Activated naive CD4-positive, alpha-beta T cell treated with anti-CD3 and anti-CD28 coated beads, Interleukin-2, amount 10 ng/mL, durations not matched to agents 5 hours and 36 hours (primary cell): ENCODE measurements at places on chromosomes 1 and 21. TPM values are rescaled to one million over a fixed set of nuclear protein-coding genes. Genes with fewer than 3 reads are reported as not detected.

SLC16A4 gene
- total RNA-seq, result 0.39 TPM

OR11L1 gene
- total RNA-seq, result not detected

DENND2C gene
- total RNA-seq, result 0.23 TPM

TEDDM1 gene
- not detected for total RNA-seq

FNDC5 gene
- total RNA-seq, result not detected

TYW3 gene
- 20.2 TPM for total RNA-seq

SLAMF8 gene
- total RNA-seq, result 0.48 TPM
